HepG2 (cell line): ENCODE measurements at places on chromosomes 4 and X. TPM values are rescaled to one million over a fixed set of nuclear protein-coding genes. Genes with fewer than 3 reads are reported as not detected.

DNA sequence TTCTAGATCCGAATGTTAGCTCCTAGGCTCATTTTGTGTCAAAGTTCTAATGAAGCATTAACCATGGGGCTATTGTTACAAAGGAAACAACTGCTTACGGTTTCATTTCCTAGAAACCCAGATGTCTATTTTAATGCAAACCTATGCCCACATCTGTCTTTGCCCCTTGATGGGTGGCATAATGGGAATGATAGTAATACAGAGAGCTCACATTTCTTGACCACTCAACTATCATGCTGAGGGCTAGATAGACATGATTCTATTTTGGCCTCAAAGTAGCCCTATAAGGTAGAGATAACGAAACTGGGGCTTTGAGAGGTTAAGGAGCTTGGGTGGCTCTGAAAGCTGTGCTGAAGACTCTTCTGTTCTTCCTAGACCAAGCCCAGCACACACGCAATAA is 1.9 kb downstream of the TLR7 start:
- DNase-seq = no peak

DNA sequence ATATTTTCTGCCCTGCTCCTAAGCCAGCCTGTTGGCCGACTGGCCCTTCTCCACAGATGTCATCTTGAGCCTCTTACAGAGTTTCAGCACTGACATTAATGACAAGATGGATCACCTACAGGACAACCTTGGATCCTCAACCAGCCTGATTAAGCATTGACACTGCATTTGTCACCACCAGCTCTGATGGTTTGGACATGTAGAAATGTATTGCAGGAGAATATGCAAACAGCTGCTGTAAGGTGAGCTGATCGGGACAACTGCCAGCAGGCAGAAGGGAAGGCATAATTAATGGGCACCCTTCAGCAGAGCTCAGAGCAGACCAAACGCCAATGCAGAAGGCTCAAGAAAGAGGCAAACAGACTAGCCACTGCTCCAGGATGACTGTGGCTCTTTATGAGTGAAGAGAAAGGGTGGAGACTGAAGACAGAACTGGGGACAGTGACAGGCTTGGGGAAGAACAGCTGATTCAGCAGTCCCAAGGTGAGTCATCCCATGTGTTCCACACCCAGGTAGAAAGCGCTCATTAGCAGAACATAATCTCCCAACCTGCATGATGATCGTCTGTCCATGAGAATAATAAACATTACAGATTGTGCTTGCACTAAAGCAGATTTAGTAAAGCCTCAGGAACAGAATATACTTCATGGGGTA is 6.7 kb downstream of the CORIN start:
- no peak for DNase-seq

DNA sequence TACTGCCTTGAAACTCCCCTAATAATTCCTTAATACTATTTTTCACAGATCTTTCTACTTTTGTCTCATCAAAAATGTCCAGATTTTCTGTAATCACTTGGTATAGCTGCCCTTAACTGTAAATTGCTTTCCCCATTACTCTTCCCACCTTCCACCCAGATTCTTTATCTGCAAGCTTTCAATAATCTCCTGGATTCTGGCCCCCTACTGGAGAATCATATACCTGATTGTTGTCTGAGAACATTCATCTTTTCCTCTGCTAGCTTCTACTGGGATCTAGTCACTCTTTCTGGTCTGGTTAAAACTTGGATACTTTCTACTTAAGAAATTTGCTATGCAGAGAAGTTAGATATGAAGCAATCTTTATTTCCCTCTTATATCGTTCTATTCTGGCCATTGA is 552.6 kb downstream of the PCDH19 start:
- no peak for DNase-seq

- peak; percentile 6 for DNase-seq
Measured at GRCh38 chr4:63123441-63123840, 1285.8 kb downstream of the TECRL start.

- DNase-seq = no peak
Measured at GRCh38 chr4:126958482-126958881, 674.3 kb upstream of the INTU start.

DNA sequence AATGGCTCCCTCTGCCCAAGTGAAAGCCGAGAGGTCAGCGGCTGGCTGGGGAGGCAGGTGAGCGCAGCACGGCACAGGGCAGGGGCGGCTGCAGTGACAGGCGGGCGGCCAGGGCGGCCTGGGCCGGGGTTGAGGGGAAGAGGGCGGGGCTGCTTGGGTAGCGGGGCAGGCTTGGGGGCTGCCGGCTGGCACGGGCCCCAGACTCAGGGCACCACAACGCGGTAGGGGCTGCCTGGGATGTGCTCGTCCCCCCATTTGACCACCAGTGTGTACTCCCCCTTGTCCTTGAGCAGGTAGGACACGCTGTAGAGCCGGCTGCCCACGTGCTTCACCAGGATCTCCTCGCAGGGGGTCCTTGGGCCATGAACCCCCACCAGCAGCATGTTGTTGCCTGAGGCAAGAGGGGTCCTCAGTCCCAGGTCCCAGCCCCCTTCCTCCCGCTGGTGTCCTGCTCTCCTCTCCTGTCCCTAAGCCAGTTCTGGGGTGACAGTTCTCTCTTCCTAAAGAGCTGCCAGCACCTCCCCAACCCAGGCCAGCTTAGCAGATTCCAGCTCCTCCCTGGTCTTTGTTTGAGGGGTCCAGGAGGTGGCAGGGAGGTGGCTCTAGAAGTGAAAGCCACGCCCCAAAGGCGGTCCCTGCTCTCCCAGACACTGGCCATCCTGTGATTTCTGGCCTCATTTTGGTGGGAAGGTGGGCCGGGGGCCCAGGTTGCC is 25.6 kb downstream of the FLNA start:
- no peak for DNase-seq

DNA sequence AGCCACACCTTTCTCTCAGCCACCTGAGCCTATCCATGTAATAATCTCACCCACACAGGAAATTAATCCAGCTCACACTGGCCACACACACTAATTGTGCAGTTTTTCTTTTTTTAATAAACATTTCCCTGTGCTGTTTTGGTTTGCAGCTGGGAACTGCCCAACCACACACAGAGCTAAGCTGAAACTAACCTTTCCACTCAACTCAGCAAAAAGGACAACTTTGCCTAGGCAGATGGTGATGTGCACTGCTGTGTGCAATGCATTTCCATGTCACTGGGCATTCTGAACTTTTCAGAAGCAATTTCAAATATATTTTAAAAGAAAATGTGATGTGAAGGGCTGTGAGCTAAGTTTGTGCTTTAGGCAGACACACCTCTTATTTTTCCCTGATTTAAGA is 70.0 kb upstream of the TLL1 start:
- no peak for DNase-seq

DNA sequence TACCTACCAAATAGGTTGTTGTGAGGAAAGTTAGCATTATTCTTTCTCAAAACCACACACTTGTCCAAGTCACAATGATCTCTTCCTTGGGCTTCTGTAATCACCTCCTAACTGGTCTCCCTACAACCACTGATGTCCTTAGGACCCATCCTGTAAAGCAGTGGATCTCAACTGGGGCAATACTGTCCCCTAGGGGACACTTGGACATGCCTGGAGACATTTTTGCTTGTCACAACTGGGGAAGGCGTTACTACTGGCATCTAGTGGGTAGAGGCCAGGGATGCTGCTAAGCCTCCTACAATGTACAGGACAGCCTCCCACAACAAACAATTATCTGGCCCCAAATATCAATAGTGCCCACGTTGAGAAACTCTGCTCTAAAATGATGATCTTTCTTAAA is 118.7 kb upstream of the AP1S2 start:
- peak; percentile 16 for DNase-seq

DNA sequence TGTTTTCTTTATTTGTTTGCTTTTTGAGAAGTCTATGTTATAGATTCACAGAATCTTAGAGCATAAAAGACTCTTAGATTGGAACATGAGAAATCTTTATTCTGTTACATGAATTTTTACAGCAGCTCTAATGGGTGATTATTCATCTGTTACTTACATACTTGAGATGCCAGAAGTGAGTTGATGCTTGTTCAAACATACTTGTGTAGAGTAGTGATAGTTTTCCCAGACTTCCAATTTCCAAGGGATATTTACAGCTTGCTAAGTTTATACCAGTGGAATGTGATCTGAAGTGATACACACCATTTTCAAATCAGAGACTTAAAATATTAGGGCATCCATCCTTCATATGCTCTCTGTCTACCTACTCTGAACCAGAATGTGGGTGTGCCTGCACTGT is 252.9 kb upstream of the SMIM31 start:
- DNase-seq = no peak

GRCh38 chr4:148004228-148004857 is 272.5 kb downstream of the ARHGAP10 start:
- no peak for DNase-seq

- no peak for DNase-seq
Measured at GRCh38 chr4:186738421-186738820, 14.8 kb upstream of the FAT1 start.

- DNase-seq = no peak
Measured at GRCh38 chrX:30196322-30196721, 19.0 kb upstream of the MAGEB2 start.

DNA sequence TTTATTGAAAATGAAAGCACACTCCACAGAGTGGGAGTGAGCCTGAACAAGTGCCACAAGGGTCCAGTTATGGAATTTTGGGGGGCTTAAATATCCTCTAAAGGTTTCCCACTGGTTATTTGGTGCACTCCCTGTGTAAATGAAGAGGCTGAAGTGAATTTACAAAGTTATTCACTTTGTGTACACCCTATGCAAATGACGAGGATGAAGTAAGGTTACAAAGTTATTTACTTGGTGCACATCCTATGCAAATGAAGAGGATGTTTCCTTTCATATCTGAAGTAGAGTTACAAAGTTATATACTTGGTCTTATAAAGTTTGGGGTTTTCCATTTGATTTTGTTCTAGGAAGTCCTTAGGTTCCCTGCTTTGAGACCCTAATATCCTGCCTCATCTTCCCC is 13.1 kb downstream of the NLRP2B start:
- DNase-seq = no peak

GRCh38 chr4:71992571-71993312 is 39.1 kb upstream of the NPFFR2 start:
- no peak for DNase-seq

Gene CXCL1
- total RNA-seq = 0.15 TPM in 1 of 2 replicates, not detected in the other

Gene NUP62CL
- 5.5 and 5.8 TPM in 2 replicates for total RNA-seq

Gene XG
- not detected in 2 replicates for total RNA-seq

Gene TMEM31
- not detected in 2 replicates for total RNA-seq

Gene SRPX2
- 1.5 and 1.6 TPM in 2 replicates for total RNA-seq

Gene CABS1
- not detected in 2 replicates for total RNA-seq

Gene TMEM255A
- total RNA-seq = 0.40 and 0.56 TPM in 2 replicates

Gene FGF13
- total RNA-seq = 0.33 and 0.84 TPM in 2 replicates

Gene PAGE2
- not detected in 2 replicates for total RNA-seq

Gene BTK
- not detected in 2 replicates for total RNA-seq

Gene PRSS12
- total RNA-seq = 0.02 and 0.08 TPM in 2 replicates

Gene MFAP3L
- 3.6 and 3.7 TPM in 2 replicates for total RNA-seq

Gene GATA1
- 0.13 TPM in 1 of 2 replicates, not detected in the other for total RNA-seq

Gene GRIA2
- not detected in 2 replicates for total RNA-seq

Gene SLBP
- 104 and 131 TPM in 2 replicates for total RNA-seq
